ENCODE measurements at places on chromosomes 4 and X.

GRCh38 chrX:114583646-114584374 is at the start of gene HTR2C:
TSS of gene HTR2C (plus strand) at chrX:114584086. CDS start at chrX:114726937, 142,851 bp downstream.
- no peak for DNase-seq

DNA sequence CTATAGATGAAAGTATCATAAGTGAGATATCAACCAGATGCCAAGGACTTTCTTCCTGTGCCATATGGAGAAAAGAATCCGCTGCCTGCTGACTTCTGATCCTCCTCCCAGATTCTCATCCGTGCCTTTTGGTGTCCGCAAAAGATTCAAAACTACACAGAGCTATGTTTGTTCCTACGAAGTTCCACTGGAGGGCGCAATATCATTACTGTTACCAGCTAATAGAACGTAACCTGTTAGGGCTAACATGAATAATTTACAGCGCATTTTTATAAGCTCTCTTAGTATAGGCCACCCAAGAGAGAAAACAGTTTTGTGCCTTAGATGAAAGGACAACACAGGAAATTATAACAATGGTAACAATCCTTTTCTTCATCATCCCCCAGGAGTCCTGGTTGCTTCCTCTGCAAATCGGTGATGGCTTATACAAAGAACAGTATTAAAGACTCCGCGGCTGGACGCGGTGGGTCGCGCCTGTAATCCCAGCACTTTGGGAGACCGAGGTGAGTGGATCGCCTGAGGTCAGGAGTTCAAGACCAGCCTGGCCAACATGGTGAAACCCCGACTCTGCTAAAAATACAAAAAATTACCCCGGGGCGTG is 22.8 kb upstream of the CENPVL3 start:
- DNase-seq, result no peak

GRCh38 chrX:149512225-149512885 is 7.2 kb upstream of the IDS start:
- peak; percentile 36 for DNase-seq

- DNase-seq, result no peak
These were observed 167.6 kb downstream of the TEX13A start for GRCh38 chrX:105052926-105053325.

Measured in stimulated activated CD4-positive, alpha-beta T cell treated with anti-CD3 and anti-CD28 coated beads, Interleukin-4, amount 100 ng/mL, for 1 hour (primary cell).